ENCODE measurements at places on chromosomes 6 and 20.

DNA sequence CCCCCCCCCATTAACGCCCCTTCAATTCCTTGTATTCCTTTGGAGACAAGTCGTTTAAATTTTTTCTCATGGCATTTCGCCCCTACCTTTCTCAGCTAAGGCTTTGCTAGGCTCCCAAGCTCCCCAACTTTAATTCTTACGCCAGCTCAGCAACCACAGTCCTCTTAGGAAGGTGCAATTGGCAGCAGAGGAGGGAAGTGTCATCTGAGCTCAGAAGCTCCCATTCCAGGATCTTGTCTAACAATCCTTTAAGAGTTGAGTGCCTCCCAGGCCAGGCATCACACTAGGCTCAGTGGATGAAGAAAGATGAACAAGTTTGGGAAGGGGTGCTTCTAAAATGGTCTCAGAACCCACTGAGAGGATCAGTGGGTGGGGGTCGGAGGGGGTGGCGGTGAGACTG, 131.2 kb upstream of the AKAP12 start:
- DNase-seq: no peak

- no peak for DNase-seq
Observed at GRCh38 chr6:160742090-160742489, 40.0 kb downstream of the PLG start.

- no peak for DNase-seq
Observed at GRCh38 chr6:2877960-2878359, 25.1 kb downstream of the SERPINB9 start.

DNA sequence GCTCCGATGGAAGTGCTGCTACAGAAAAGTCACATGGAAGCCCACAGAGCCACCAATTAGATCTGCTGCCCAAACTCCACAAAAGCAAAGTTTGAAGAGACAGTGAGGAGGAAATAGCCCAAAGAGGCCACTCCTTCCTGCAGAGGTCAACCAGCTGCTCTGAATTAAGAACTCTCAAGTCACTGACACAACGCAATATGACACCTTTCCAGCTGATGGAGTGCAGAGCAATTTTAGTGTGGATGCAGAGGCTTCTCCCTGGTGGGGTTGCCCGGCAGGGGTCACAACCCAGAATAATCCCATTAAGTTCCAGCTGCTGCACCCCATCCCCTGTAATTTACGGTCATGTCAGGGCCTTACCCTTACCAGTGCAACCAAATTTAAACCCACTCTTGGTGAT, 361.9 kb upstream of the JARID2 start:
- DNase-seq: no peak

DNA sequence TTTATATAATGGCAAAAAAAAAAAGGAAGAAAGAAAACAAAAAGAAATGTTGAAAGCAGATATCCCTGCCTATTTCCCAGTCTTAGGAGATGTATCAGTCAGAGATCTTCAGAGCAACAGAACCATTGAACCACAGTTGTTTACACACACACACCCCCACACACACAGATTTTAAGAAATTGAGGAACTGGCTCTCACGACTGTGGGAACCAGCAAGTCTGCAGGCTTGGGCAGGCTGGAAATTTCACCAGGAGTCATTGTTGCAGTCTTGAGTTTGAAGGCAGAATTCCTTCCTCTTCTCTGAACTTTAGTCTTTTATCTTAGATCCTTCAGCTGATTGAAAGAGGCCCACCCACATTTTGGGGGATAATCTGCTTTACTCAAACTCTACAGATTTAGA, 380.9 kb downstream of the CDKAL1 start:
- DNase-seq: no peak

DNA sequence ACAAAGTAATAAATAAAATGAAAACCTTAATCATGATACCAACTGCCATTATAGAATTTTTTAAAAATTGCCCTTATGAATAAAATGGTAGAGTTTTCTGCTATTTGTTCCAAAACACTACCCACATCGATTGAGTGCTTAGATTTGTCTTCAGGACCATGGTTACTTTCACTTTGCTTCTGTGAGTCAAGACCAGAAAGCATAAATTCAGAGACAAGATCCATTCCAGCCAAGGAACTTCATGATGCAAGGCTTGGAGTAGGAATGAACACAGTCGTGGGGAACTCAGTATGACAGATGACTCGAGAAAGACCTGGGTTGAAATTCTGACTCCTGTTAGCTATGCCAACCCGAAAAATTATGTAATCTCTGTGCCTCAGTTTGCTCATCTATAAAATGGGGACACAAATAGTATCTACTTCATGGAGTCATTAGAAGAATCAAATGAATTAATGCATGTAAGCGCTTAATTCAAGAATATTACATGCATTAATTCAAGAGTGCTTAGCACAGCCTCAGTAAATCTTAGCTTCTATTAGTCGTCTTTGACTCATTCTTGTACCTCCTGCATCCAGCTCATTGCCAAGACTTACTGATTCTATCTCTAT, 72.5 kb upstream of the MYLIP start:
- no peak for DNase-seq

DNA sequence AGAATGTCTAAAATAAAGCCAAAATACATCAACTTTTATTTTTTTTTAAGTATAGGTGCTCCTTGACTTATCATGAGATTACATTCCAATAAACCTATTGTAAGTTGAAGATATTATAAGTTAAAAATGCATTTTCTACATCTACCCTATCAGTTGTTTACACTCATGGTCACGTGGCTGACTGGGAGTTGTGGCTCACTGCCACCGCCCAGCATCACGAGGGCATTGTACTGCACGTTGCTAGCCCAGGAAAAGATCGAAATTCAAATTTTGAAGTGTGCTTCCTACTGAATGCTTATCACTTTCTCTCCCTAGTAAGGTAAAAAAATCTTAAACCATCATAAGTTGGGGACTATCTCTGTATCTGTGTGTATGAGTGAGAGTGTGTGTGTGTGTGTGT, 126.6 kb upstream of the RIN2 start:
- DNase-seq: no peak

DNA sequence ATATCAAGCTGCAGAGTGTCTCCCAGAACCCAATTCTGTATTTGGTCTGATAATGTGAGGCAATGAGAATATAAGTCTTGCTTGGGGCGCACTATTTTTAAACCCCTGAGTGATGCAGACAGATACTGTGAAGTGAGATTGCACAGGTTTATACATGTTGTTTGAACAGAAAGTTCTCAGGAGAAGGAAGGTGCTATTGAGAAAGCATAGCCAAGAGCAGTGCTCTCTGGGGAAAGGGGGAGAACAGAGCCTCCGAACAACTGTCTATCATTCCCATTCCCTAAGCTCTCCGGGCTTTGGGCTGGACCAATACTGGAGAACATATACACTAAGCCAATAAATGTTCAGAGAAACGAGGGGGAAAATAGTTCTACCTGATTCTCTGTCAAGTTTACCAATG, 75.8 kb downstream of the PERP start:
- DNase-seq: no peak

- DNase-seq: no peak
Observed at GRCh38 chr20:17169585-17170136, 57.2 kb upstream of the PCSK2 start.

DNA sequence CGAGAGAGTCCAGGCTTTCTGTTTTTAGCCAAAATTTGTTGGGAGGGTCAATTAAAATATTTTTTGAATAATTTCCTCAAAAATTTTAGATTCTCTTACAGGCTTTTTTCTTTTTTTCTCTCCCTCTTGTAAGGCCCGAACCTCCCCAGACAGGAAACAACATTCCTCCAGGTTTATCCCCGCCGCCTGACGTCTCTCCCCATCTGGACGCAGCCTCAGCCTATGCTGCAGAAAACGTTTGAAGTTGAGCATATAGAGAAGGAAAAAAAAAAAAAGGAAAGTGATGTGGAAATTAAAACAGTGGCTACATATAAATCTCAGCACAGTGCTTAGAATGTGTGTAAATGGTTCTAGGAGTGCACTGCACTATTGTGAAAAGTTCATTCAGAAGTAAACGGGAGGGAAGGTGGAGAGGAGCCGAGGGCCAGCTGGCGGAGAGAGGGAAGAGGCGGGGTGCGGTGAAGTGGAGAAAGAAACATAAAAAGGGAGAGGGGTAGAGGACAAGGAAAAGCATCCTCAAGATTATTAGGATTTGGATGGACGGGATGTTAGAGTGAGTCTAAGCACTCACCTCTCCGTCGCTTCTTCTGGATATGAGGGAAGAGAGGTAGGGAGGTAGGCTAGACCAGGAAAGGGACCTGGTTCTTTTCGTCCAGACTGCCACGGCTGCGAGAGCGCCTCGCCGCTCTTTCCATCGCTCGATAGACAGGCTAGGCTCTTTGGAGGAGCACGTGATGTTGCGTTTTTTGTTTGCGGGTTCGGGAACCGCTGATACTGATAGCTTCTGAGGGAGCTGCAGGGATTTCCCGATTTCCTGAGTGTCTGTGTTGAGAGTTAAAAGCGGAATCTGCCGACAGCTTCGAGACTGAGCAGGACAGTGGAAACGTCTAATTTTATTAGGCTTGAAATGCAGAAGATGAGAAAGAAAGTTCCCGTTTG, 98.7 kb downstream of the TRIM27 start:
- no peak for DNase-seq

DNA sequence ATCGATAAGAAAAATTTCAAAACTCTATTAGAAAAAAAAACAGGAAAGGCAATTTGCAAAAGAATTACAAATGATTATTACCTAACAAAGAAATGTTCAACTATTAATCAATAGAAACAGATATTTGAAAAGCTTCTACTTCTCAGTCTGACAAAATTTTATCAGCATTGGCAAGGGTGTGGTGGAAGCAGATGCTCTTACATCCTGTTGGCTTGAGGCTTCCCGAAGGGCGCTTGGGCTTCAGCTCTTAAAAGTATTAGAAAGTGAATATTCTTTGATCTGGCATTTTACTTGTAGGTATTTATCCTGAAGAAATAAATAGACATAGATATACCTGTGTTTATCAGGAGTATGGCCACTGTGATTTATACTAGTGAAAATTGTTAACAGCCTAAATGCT, 38.7 kb downstream of the SLC35D3 start:
- no peak for DNase-seq

DNA sequence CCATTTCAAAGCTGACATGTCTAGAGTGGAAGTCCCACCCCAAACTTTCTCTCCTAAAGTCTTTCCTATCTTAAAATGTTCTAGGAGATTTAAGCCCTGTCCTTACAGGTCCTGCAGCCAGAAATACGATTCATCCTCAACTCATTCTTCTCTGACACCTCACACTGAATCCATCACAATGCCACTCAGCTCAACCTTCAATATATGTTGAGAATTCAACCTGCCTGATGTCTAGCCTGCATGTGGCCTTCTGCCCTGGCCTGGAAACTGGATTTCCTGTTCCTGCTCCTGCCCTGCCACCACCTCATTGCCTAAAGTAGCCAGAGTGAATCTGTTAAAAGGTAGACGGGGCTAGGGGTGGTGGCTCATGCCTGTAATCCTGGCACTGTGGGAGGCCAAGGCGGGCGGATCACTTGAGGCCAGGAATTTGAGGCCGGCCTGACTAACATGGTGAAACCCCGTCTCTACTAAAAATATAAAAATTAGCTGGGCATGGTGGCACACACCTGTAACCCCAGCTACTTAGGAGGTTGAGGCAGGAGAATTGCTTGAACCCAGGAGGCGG, 345.9 kb downstream of the CDH26 start:
- DNase-seq: no peak

DNA sequence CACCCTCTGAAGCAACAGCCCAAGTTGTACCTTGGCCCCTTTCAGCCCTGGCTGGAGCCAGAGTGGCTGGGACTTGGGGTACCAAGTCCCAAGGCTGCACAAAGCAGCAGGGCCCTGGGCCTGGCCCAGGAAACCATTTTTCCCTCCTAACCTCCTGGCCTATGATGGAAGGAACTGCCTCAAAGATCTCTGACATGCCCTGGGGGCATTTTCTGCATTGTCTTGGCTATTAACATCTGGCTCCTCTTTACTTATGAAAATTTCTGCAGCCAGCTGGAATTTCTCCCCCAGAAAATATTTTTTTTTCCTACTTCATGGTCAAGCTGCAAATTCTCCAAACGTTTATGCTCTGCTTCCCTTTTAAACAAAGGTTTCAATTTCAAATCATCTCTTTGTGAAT, 269.4 kb upstream of the CDYL start:
- DNase-seq: no peak

DNA sequence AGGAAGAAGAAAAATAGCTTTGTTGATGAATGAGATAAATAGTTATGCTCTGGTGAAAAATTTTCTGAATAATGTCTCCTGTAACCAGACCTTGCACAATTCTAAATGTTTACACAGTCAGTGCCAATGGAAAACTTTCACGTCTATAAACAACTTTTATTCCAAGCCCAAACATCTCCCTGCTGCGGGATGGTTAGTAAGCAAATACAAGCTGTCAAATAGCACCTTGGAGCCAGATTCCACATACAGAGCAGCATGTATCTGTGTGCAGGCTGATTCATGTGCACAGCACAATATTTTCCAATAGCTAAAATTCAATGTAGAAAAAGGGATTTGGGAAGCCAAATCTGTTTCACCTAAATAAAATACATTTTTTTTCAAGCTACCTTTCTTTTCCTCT, 813.3 kb downstream of the HACE1 start:
- DNase-seq: no peak

- DNase-seq: no peak
Observed at GRCh38 chr20:45459606-45460005, 9.9 kb upstream of the WFDC2 start.

- no peak for DNase-seq
Observed at GRCh38 chr6:45432977-45433376, 55.2 kb upstream of the SUPT3H start.

GRCh38 chr6:46612645-46613044, 40.0 kb downstream of the CYP39A1 start:
- DNase-seq: no peak

DNA sequence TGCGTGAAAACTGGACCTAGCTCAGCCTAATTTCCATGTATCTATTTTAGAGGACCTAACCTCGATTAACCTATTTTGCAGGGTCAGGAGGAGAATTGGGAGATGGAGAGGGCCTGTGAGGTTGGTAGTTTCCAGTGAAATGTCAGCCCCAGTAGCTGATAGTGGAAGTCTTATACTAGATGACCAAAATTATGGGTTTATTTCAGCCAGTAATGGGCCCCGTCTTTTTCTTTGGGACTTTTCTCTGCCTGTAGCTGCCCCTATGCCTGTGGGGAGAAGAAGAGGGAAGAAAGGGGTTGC, 37.8 kb downstream of the RREB1 start:
- no peak for DNase-seq

- DNase-seq: no peak
Observed at GRCh38 chr6:54519161-54519560, 210.9 kb downstream of the TINAG start.

DNA sequence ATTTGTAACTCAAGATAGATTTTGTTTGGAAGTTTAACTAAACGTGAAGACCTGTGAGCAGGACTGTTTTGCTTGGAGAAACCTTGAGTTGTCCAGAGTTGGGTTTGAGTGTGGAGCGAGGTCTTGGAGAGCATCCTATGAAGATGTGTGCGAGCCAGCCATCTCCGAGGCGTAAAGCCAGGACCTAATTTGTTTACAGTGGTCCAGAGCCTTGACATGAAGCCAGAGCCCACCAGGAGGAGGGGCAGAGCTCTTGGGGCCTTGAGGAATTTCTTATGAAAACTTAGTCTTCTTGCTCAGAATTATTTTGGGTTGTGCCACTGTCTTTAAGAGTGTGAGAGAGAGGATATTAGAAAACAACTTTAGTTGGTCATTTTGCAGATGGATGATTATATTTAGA, 6.3 kb downstream of the CHMP4B start:
- DNase-seq: no peak

Measured in stimulated activated CD4-positive, alpha-beta T cell treated with anti-CD3 and anti-CD28 coated beads, Interleukin-1b, Interleukin-23, amount 100 ng/mL, for 24 hours (primary cell).